ENCODE measurements at places on chromosomes 1 and 21.

DNA sequence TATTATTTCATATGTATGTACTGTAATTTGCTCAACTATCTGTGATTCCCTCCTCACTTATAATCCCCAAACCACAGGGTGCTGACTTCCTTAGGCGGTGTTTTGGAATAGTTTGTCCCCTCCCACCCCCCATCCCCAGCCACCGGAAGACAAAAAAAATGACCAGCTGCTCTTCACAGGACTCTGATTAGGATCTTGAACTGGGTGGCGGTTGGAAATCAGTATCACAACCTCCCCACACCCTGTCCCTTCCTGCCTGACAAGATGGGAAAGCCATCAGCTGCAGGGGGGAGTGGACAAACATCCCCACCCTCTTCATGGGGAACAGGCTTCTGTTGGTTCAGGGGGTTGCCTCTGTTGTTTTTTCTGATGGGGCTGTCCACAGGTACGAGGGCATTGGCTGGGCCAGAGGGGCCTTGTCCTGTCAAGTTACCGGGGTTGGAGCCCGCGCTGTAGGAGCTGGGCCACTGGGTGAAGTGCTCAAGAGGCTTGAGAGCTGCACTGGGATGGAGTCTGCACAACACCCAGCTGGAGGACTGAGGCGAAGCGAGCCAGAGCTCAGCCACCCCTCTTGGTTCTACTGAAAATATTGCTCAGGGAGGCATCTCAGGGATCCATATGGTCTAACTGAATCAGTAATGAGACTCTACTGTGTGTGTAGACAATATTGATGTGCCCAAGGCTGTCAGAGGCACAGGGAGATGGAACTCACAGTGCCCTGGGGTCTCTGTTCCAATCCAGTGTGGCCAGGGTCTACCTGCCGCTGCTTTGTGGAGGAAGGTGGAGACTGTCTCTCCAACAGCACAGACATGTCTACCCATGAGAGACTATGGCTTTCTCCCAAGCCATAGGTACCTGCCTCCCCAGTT, 28.2 kb downstream of the NAV1 start:
- no peak for ATAC-seq

DNA sequence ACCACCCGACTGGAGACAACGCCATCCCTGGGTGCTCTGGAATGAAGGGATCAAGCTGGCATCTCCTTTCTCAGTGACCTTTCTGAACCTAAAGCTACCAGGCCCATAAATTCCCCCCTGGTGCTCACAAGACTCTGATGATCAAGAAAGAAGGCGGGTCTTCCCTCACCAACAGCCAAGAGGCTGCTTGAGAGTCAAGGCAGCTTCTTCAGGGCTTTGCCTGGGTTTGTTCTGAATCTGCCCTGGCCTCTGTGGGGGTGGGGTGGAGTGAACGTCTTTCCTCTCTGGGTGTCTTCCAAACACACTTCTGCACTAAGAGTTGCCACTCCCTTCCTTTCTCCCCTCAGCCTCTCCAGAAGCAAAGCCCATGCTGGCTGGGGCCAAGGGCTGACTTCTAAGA, 36.1 kb downstream of the CD247 start:
- ATAC-seq = no peak

GRCh38 chr1:226304291-226304955, 4.5 kb downstream of the LIN9 start:
- ATAC-seq = no peak

GRCh38 chr1:117122330-117123025, 929 bp upstream of the TRIM45 start:
- ATAC-seq = no peak

DNA sequence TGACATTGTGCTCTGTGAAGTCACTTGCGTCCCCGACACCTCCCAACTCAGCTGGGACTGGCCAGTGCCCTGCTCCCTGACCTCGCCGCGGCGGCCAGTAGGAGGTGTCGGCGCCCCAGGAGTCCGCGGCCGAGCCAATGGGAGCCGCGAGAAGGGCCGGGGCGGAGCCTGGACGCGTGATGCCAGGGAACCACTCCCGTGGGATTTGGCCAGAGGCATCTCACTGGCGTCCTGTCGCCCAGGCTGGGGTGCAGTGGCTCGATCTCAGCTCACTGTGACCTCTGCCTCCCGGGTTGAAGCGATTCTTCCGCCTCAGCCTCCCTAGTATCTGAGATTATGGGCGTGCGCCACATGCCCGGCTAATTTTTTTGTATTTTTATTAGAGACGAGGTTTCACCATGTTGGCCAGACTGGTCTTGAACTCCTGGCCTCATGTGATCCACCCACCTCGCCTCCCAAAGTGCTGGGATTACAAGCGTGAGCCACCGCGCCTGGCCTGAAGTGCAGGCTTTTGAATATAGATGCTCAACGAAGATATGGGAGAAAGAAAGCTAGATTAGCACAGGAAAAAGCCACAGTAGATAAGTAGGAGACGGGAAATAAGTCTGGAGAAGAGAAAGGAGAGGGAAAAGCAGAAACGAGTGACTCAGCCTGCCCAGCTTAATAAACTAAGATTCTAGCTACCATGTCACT, 38.0 kb downstream of the ZBTB8OS start:
- ATAC-seq = peak; percentile 92

GRCh38 chr21:25881524-25882376, 147.0 kb downstream of the GABPA start:
- peak; percentile 65 for ATAC-seq

Data from stimulated activated memory B cell treated with anti-CD40 and anti-IgM and Interleukin-4, amounts not matched to agents 10 μg/mL and 1 μg/mL and 100 μg/mL, for 72 hours (primary cell).